Activated CD4-positive, alpha-beta T cell treated with anti-CD3 and anti-CD28 coated beads for 24 hours (primary cell): ENCODE measurements at places on chromosomes 2 and 18.

- no peak for DNase-seq
Observed at GRCh38 chr2:112493858-112494648, 12.1 kb downstream of the TTL start.

- no peak for DNase-seq
Observed at GRCh38 chr2:236369661-236370062, 105.5 kb upstream of the ASB18 start.

GRCh38 chr2:46873604-46874068, 42.0 kb downstream of the MCFD2 start:
- DNase-seq = no peak

DNA sequence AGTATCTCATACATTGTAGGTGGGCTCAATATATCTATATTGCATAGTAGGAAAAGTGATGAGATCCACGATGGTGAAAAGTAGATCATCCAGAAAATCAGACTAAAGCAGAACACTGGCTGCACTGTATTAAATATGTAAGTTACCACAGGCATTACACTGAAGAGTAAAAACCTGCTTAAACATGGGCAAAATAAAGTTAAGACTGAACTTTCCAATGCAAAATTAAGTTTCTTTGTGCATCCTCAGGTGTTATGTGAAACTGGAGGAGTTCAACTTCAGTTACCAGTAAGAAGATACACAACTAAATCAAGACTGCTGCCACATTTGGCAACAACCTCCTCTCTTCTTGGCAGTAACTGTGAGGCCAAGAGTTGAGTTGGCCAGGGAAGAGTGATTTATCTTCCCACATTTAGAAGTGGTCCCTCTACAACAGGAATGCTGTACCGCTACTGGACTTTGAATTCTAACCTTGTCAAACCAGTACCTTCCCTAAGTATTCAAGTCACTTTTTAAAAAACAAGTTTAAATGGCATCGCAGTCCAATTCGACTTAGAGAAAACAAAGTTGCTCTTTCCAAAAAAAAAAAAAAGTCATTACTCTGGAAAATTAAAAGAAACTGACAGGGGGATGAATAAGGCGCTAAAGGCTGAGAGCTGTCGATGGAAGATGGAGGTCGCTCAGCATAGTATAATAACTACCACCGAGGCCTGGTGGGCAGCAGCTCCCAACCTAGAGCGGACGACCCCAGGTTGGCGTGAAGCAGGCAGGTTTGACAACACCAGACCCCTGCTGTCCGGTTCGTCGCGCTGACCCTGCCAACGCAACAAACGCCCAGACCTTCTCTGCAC, 1.1 kb downstream of the MAP4K3 start:
- DNase-seq = no peak

GRCh38 chr2:42360493-42360889, 526 bp downstream of the COX7A2L start:
- DNase-seq = no peak

DNA sequence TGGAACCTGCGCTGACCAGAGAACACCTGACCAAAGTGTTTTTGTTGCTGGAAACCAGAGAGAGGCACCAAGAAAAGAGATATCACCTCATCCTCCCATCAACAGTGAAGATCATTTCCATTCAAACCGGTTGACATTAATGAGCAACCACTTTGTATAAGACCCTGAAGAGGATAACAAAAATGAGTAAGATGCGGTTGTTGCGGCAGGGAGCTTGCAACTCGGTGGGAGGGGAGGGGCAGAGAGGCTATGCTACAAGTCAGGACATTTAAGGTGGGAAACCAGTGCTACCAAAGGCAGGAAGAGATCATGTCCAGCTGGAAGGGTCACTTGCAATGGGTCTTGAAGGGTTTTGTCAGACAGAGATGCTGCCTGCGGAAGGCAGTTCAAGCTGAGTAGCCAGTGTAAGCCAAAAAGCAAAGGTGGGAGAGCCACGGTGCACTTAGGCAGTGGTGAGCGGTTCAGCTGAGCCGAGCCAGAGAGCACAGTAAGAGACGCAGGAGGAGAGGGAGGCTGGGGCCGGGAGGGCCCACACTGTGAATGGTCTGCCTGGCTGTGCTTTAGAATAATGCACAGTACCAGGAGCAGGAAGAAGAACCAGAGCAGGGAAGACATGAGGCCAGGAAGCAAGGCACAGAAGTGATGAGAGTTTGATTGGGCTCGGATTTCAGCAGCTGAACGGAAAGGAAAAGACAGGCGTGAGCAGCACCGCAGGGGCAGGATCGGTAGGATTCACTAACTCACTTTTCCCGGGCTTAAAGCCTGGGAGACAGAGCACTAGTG, 24.4 kb upstream of the DTNB start:
- DNase-seq = no peak

GRCh38 chr2:204021290-204022081, 84.9 kb downstream of the ICOS start:
- no peak for DNase-seq

DNA sequence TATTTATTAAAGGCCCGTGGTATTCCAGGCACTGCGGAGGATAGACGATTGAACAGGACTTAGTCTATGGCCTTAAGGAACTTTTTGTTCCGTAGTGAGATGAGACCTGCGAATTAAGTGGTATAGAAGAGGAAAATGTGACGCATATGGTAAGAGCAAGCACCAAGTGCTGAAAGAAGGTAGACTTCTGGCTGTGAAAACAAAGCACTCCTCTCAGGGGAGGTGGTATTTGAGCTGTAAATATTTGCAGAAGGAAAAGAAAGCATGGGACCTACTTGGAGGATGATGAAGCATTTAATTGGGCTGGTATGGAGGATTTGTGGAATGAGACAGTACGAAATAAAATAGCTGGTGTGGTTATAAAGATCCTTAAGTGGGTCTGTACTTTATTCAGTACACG, 62.5 kb downstream of the GPR39 start:
- no peak for DNase-seq

GRCh38 chr2:64558445-64559081, 34.4 kb downstream of the AFTPH start:
- DNase-seq = no peak

- DNase-seq = no peak
Observed at GRCh38 chr2:238152771-238153688, 5.7 kb upstream of the ERFE start.

DNA sequence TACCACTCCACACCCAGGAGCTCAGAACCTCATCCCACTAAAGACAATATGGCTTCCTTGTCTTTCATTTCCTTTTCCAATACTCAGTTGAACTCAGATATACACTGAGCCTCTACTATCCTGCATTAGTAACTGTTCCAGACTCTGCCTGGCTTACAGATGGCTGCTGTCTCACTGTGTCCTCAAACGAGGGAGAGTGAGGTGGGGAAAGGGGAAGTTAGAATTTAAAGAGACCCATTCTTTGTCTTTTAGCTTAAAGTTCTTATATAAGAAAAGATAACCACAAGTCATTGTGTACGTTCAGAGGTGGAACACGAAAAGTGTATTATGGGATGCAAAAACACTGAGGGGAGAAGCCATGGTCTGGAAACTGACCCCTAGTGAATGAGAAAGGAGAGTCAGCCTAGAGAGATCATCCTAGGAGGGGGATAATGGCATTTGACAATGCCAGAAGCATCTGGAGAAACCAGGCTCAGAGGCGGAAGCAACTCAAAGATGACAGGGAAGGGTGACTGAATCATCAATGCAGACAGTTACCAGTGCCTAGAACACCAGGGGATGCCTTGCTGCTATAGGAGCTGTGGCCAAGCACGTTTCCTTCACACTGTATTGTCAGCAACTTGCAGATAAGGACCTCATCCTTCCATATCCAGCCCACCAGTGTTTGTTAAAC, 170.7 kb downstream of the CYRIA start:
- no peak for DNase-seq

DNA sequence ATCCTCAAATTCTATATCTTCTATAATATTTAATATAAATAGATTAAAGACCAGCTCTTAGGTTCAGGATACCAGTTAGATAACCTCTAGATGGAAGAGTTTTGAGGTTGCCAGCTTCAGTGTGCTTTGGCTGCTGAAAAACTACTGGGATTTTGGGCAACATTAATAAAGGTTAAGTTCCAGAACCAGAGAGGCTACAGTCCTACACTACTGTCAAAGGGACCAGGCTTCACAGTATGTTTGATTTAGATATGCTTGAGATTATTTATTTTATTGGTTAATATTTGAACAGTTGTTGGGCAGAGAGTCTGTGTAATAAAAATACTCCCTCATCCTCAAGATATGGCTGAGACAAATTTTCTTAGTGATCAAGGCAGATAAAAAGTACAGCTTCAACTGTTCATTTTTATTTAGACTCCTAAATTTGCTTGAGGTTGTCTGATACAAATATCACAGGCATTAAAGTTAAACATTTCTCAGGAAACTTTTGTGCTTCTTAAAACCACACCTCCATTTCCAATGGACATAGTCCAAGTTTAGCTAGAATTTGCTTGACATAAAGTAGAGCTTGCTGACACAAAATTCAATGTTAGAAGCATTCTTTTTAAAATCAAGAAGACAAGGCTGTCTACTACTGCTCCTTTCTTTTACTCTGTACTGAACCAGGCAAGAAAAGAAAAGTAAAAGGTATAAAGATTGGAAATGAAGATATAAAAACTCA, 19.7 kb upstream of the TMEM17 start:
- DNase-seq = no peak

DNA sequence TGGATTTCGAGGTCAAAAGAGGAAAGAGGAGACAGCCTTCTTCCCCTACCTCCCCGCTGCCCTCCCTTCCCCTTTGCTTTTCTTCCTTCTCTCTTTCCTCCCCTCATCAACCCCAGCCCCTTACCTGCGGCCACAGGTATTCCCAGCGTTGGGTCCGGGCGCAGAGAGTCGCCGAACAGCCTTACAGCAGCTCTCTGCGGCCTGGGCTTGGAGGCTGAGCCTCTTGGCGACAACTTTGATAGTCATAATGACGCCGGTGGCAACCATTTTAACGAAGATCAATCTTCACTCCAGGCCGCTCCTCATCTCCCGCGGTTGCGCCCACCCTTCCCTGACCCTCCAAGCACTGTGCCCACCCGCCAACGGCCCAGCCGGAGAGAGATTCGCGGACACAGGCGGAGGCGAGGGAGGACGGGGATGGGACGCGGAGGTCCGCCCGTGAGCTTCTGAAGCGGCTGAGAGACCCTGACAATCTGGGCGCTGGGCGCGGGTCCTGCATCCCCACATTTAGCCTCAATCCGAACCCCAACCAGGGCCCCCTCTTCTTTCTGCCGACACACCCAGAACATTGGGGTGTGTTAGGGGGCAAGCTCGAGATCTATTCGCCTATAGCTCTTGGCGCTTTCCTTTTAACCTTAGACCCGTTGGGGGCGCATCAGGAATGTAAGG, 1.5 kb upstream of the EVX2 start:
- no peak for DNase-seq

- DNase-seq = no peak
Observed at GRCh38 chr2:221360742-221361141, 211.4 kb downstream of the EPHA4 start.

DNA sequence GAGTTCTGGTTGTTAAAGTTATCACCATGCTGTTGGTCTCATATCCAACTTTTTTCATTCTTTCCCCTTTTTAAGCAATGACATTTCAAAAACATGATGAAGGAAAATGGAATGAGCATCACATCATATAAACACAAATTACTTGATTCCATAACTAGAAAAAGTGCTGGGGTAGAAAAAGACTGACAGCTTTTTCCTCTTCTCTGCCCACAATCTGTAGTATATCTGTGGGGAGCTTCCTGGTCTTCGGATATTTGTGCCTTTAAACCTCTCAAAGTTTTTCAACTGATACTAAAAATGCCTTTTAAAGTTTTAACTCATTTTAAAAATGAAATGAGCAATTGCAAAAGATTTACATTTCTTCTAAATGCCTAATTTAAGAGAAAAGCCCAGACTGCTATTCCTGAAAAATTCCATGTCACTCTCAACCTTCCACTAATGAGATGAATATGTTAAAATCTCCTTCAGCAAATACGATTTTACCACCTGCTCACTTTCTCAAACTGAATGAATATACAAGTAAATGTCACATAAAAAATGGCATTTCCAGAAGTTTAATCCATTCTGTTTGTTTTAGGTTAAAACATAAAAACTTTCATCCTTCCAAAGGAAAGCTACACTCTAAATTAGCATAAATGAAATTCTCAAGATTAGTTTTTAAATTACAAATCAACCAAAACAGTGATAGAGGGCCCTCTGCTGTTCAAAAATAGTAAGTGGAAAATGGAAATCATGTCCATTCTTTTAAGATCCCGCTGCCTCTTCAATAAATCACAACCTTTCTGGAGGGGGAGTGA, 2.1 kb downstream of the DNAH7 start:
- no peak for DNase-seq

- DNase-seq = no peak
Observed at GRCh38 chr2:17878281-17879136, at the start of gene KCNS3. TSS of gene KCNS3 (plus strand) at chr2:17878667. CDS start at chr2:17931009, 52,342 bp downstream.

- no peak for DNase-seq
Observed at GRCh38 chr18:38174594-38174993, 609.0 kb upstream of the CELF4 start.

GRCh38 chr2:28751956-28752630, 463 bp downstream of the PPP1CB start:
- no peak for DNase-seq

DNA sequence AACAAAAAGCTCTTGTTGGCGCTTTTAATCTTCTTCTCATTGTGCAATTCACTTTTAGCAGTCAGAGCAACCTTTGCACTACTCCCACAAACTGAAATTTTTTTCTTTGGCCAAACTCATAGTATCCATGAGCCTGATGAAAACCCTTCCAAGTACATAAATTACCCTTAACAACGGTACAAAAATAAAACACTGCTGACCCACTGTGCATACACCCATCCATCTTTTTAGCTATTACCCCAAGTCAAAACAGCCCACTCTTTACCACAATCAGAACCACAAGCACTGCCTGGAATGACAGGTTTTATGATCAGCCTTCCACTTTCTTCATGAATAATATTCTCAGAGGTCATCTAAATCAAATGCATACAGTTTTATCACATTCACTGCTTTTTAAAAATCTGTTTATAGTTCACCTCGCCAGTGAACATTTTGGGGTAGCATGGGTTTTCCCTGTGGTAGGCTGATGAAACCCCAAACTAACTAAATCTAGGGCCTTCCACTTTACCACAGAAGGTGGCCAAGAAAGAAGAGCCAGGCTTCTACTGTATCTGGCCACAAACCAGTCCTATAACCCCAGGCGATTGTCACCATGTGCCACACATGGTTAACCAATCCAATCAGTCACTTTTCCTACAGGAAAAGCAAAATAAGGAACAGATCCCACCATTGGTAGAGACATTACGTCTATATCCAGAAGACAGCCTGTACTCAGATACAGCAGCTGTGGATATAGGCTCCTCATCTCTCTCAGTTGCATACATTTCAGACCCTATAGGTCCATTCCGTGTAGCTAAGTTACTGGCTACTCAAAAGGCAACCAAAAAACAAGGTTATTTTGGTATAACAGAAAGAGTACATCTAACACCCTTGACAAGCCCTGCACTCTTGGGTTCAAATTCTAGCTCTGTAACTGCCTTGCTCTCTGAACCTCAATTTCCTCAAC, 171.3 kb downstream of the THADA start:
- no peak for DNase-seq
